ENCODE measurements at places on chromosomes 12 and 14. TPM values are rescaled to one million over a fixed set of nuclear protein-coding genes. Genes with fewer than 3 reads are reported as not detected.

KLRC1 gene
- total RNA-seq: not detected

JPH4 gene
- not detected for total RNA-seq

SLC2A3 gene
- 74.5 TPM for total RNA-seq

SPTB gene
- total RNA-seq: not detected

SUSD6 gene
- total RNA-seq: 19.3 TPM

RND1 gene
- total RNA-seq: not detected

CLEC1A gene
- 0.85 TPM for total RNA-seq

MAP3K9 gene
- total RNA-seq: 1.7 TPM

HOXC4 gene
- 0.24 TPM for total RNA-seq

DHRS2 gene
- not detected for total RNA-seq

ZBTB39 gene
- total RNA-seq: 8.3 TPM

GRIP1 gene
- total RNA-seq: 0.81 TPM

DIO3 gene
- total RNA-seq: 0.16 TPM

PLEKHD1 gene
- total RNA-seq: under 0.01 TPM

GYS2 gene
- not detected for total RNA-seq

BIN2 gene
- total RNA-seq: not detected

RNF10 gene
- 98.4 TPM for total RNA-seq

AQP6 gene
- not detected for total RNA-seq

CHURC1 gene
- total RNA-seq: 44.5 TPM

HSPB8 gene
- 1.1 TPM for total RNA-seq

CERS5 gene
- total RNA-seq: 31.0 TPM

TRIM9 gene
- total RNA-seq: 1.8 TPM

PTPN21 gene
- 16.0 TPM for total RNA-seq

RD3L gene
- total RNA-seq: not detected

PDZRN4 gene
- not detected for total RNA-seq

MAP1LC3B2 gene
- total RNA-seq: 0.36 TPM

ZFYVE26 gene
- total RNA-seq: 41.5 TPM

SLC7A8 gene
- total RNA-seq: 17.4 TPM

ACRBP gene
- total RNA-seq: 0.16 TPM

CLEC4C gene
- not detected for total RNA-seq

SLC24A4 gene
- total RNA-seq: not detected

CCDC197 gene
- total RNA-seq: not detected

EIF2S3B gene
- total RNA-seq: 1.6 TPM

OASL gene
- total RNA-seq: 0.49 TPM

PDE3A gene
- 32.3 TPM for total RNA-seq

AMN gene
- 0.16 TPM for total RNA-seq

PROX2 gene
- total RNA-seq: 0.12 TPM

PAX9 gene
- total RNA-seq: not detected

SOAT2 gene
- 0.49 TPM for total RNA-seq

MDM1 gene
- total RNA-seq: 9.1 TPM

LRP1-AS gene
- total RNA-seq: not detected

PGF gene
- 129 TPM for total RNA-seq

ACOT6 gene
- 0.16 TPM for total RNA-seq

KRT82 gene
- total RNA-seq: not detected

ANG gene
- total RNA-seq: 8.4 TPM

NFE2 gene
- 0.65 TPM for total RNA-seq

EAPP gene
- 31.2 TPM for total RNA-seq

ACSS3 gene
- 16.3 TPM for total RNA-seq

AKAP6 gene
- total RNA-seq: 2.1 TPM

COCH gene
- total RNA-seq: 0.36 TPM

IL26 gene
- total RNA-seq: not detected

TSPAN19 gene
- total RNA-seq: not detected

CRIP2 gene
- 76.9 TPM for total RNA-seq

FAM161B gene
- 6.0 TPM for total RNA-seq

OTX2 gene
- total RNA-seq: not detected

FBLN5 gene
- 215 TPM for total RNA-seq

RESF1 gene
- total RNA-seq: 20.9 TPM

OR4N5 gene
- total RNA-seq: not detected

TAS2R9 gene
- total RNA-seq: not detected

NEUROD4 gene
- total RNA-seq: not detected
